SIG-M5 (cell line): ENCODE measurements at places on chromosomes 16 and 17.

DNA sequence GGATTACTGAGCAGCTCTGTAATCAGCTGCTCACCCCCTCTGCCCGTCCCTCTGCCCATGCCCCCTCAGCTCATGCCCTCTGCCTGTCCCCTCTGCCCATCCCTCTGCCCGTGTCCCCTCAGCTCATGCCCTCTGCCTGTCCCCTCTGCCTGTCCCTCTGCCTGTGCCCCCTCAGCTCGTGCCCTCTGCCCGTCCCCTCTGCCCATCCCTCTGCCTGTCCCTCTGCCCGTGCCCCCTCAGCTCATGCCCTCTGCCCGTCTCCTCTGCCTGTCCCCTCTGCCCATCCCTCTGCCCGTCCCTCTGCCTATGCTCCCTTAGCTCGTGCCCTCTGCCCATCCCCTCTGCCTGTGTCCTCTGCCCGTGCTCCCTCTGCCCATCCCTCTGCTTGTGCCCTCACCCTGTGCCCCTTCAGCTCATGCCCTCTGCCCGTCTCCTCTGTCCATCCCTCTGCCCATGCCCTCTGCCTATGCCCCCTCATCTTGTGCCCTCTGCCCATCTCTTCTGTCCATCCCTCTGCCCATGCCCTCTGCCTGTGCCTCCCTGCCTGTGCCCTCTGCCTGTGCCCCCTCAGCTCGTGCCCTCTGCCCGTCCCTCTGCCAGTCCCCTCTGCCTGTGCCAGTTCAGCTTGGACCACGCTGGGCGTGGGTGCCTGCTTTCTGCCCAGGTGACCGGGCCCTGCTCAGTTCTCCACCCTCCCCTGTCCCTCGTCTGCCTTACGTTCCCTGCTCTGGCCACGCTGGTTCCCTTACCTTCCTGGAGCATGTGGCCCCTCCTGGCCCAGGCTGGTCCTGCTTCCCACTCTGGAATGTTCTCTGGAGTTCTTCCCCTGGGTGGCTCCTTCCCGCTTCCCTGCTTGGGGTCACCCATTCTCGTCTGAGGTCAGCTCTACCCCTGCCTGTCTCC, 97.6 kb downstream of the NPIPB11 start:
- no peak for DNase-seq

GRCh38 chr17:70520447-70520846, 351.1 kb downstream of the KCNJ2 start:
- no peak for DNase-seq

GRCh38 chr16:27907457-27907972, 156.0 kb downstream of the GSG1L start:
- no peak for DNase-seq

DNA sequence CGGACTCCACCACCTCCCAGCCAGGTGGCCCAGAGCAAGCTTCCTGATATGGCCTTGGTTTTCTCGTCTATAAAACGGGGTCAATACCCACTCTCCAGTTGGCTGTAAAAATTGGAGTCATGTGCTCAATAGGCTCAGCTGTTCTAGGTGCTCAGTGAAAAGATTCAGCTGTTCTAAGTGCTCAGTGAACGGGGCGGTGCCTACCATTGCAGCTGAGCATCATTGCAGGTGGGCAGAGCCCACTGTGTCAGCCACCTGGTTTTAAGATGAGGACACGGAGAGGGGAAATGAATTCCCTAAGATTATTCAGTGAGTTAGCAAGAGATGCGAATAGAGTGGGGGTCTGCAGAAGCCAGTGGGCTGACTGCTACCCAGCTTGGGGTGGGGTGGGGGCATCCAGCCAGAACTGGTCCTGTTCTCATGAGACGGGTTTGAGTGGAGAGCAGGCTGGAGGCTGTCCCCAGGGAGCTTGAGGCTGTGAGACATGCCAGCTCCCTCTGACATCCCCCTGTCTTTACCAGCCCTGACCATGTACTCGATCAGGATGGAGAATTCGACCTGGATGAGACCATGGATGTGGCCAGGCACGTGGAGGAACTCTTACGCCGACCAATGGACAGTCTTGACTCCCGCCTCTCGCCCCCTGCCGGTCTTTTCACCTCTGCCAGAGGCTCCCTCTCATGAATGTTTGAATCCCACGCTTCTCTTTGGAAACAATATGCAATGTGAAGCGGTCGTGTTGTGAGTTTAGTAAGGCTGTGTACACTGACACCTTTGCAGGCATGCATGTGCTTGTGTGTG, 21.9 kb downstream of the STAT5A start:
- DNase-seq: no peak

- DNase-seq: no peak
Observed at GRCh38 chr17:11598274-11599221, at the start of gene DNAH9. Gene DNAH9 (plus strand): TSS chr17:11598470. CDS start chr17:11598499, 29 bp downstream.

DNA sequence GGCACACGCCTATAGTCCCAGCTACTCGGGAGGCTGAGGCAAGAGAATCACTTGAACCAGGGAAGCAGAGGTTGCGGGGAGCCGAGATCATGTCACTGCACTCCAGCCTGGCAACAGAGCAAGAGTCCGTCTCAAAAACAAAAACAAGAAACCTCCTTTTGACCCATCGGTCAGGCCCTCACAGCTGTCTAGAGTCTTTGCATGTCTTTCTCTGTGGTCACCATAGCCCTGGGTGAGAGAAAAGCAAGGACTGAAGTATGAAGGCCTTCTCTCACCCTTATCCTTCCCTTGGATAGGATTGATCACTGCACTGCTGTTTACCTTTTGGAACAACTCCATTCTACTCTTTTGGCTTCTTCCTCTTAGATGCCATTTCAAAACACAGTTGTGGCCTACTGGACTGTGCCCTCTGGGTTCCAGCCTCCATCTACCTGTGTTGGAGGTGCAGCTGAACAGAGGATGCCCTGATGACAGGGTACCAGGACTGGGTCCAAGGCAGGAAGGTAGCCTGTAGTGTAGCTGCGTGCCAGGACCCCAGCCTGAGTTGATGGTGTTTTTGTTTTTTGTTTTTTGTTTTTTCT, 37.1 kb downstream of the LDHD start:
- no peak for DNase-seq

- DNase-seq: no peak
Observed at GRCh38 chr17:81160306-81160705, 5.0 kb upstream of the PVALEF start.

DNA sequence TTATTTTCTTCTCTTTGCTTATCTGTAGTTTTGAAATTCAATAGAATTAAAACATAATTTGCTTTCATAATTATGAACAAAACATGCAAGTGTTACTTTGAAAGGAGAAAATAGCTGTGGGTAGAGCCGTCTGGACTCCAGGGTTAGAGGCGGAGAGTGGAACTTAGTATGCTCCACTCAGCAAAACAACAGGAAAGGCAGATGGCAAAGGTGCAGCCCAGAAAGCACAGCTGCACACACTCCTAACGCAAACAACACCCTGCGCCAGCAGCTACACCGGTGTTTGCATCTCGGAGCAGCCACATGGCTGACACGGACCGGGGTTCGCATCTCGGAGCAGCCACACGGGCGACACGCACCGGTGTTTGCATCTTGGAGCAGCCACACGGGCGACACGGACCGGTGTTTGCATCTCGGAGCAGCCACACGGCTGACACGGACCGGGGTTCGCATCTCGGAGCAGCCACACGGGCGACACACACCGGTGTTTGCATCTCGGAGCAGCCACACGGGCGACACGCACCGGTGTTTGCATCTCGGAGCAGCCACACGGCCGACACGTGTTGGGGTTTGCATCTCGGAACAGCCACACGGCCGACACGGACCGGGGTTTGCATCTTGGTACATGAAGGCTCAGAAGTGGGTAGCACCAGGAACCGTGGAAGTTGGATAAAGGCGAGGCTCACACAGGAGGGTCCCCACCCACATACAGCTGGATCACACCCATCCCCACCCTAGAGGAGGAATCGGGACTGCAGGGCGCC, 12.2 kb upstream of the CAPN15 start:
- no peak for DNase-seq

GRCh38 chr16:47887496-47887895, 268.3 kb downstream of the ABCC12 start:
- DNase-seq: no peak

GRCh38 chr16:67036323-67036741, 7.4 kb downstream of the CBFB start:
- no peak for DNase-seq

- no peak for DNase-seq
Observed at GRCh38 chr16:89855986-89856385, 17.4 kb upstream of the TCF25 start.

DNA sequence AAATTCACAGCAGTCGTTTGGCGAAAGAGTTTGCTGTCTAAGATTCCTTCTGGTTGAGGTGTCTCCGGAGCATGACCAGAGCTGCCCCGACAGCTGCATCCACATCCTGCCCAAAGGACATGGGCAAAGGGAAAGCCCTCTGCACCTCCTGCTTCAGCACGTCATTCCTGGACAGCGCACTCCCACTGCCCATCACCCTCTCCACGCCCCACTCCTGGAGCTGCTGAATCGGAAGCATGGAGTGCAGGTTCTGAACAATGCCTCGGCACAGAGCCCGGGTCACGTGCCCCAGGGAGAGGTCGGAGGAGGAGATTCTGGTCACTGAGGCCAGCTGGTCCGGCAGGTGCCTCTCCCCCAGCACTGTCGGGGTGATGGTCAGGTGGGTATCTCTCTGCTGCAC, 1.3 kb upstream of the TRPV1 start:
- no peak for DNase-seq

GRCh38 chr16:15854906-15855703, 1.7 kb downstream of the MYH11 start:
- no peak for DNase-seq

- DNase-seq: no peak
Observed at GRCh38 chr16:57658130-57658877, 9.8 kb upstream of the ADGRG3 start.

- DNase-seq: no peak
Observed at GRCh38 chr17:71964559-71964958, 156.3 kb upstream of the SOX9 start.

DNA sequence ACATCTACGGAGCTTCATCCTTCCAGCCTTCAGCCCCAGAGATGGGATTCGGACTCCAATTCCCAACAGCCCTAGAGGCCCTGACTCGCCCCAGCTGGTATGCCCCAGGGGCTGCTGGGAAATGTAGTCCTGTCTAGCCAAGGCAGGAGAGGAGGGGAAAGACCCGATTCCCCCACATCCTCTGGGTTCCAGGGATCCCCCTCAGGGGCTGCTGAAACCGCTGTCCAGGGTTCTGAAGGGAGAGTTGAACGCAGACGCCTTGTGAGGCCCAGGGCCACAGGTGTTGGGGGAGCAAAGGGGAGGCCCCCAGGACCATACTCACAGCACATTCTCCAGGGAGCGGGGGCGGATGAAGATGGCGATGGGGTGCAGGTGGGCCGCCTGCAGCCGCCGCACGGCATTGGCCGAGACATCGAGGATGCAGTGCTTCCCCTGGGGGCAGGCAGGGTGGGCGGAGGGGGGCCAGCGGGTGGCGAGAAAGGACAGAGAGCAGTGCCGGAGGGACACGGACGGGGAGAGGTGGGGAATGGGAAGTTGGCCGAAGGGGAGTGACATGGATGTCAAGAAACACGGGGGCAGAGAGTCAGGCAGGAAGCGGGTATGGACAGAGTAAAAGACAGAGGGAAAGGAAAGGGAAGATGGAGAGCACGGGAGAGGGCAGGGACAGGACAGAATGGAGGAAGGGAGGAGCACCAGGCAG, 12.6 kb upstream of the ASGR1 start:
- DNase-seq: no peak

DNA sequence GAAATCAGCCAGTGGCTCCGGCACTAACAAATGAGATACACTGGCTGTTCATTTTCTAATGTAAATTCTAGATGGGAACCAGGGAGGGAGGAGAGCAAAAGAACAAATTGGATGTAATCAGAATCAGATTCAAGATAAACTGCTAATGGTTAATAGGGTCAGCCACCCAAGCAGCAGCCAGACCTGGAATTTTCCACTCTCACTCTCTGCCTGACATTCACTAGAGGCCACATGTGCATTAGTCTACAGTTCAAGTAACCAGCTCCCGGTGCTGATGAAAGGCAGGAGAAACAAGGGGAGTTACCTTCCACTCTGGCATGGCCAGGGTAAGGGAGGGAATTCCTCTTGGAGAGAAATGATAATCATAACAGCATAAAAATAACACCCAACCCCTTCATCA, 597.7 kb downstream of the TOX3 start:
- no peak for DNase-seq
